ENCODE measurements at places on chromosomes 5 and 9.

DNA sequence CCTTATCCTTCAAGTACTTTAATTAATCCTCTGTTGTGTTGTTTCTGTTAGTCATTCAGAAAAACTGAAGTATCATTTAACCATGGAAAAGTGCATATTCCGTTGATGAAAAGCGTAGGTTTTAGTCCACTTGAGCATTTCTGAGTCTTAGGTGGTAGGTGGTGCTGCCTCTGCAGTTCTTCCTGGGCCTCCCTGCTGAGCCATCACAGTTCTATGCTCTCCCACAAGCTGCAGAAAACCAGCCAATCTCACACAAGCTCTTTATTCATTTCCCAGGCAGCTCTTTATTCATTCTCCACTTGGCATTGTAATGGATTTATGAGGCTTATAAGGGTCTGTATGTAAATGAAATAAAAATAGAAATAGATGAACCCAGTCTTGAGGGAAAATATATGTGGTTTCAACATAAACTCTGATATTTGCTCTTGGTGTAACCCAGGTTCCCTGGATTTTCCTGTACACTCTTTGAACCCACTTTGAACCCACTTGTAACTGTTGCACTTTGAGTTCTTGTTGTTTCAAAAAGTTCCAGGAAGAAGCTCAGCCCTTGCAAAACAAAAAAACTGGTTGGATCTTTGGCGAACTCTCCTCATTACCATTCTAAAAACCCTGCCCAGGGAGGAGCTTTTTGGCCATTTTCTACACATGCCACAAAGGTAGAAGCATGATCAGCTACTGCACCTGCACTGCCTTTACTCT, 56.0 kb downstream of the ZNF510 start:
- DNase-seq: no peak

DNA sequence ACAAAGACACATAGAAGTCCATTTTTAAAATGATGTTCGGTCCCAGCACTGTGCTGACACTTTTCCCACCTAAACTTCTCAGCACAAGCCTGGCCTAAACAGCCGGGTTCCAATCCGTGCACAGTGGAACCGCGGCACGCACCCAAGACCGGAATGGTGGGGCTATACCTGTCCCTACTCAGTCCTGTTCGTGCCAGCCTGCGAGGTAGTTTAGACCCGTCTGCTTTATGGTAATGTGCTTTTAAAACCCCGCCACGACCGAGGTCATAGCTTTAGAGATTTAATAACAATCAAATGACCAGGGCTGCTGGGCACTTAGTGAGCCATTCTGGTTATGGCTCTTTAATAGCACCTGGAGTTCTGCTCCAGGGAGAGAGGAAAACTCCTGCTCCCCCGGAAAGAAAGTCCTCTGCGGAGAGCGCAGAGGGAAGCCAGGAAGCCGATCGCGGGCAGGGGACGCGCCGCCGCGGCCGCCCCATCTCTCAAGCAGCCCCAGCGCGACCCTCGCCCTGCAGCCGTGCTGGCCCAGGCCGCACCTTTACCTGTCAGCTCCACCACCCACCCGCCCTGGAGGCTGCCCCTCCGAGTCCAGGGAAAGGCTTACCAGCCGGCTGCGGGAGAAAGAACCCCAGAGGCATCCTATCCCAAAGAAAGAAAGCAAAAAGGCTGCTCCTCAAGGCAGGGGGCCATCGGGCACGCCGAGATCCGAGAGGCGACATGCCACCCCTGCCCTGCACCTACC, 511 bp downstream of the ARL15 start:
- no peak for DNase-seq

GRCh38 chr5:135737701-135738563, 96.5 kb upstream of the SLC25A48 start:
- DNase-seq: no peak

DNA sequence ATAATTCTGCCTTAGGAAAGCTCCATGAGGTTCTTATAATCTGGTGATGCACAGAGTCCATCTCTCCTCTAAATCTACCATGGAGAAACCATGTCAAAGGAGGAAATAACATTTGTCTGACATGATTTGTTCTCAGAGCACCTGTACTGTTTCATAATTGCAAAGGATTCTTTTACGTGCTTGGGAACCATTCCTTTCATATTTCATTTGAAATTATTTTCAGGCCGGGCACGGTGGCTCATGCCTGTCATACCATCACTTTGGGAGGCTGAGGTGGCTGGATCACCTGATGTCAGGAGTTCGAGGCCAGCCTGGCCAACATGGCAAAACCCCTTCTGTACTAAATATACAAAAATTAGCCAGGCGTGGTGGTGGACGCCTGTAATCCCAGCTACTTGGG, 65.4 kb downstream of the UGCG start:
- no peak for DNase-seq

DNA sequence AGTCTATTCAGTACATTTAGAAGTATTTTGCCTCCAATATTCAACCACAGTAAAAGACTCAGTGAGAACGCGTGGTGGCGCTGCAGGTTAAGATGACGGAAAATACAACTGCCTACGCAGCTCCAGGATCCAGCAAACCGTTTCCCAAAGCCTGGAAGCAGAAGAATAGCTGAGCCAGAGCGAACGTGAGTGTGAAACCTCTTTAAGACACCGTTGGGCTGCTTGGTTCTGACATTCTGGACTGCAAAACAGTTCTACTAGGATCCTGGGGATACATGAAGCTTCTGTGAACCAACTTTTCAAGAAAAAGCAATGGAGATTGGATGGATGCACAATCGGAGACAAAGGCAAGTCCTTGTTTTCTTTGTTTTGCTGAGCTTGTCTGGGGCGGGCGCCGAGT, at the start of gene PCDHB16:
Gene PCDHB16, plus strand, starts transcription at position 140 of the 400 bp plus-strand sequence. Its CDS starts 173 bp downstream, at position 313.
- DNase-seq: no peak
